Upper lobe of left lung (tissue), 6 donors: ENCODE measurements at places on chromosomes 11 and 22. TPM values are rescaled to one million over a fixed set of nuclear protein-coding genes. Genes with fewer than 3 reads are reported as not detected.

SHANK3 gene
- 16.6 TPM for total RNA-seq

PLCB3 gene
- 49.4 TPM for total RNA-seq

UBQLNL gene
- 5.2 TPM for total RNA-seq

BTBD10 gene
- 31.7 TPM for total RNA-seq

NAALADL1 gene
- total RNA-seq: 9.3 TPM
